ENCODE measurements at places on chromosomes 7 and 10. TPM values are rescaled to one million over a fixed set of nuclear protein-coding genes. Genes with fewer than 3 reads are reported as not detected.

DNA sequence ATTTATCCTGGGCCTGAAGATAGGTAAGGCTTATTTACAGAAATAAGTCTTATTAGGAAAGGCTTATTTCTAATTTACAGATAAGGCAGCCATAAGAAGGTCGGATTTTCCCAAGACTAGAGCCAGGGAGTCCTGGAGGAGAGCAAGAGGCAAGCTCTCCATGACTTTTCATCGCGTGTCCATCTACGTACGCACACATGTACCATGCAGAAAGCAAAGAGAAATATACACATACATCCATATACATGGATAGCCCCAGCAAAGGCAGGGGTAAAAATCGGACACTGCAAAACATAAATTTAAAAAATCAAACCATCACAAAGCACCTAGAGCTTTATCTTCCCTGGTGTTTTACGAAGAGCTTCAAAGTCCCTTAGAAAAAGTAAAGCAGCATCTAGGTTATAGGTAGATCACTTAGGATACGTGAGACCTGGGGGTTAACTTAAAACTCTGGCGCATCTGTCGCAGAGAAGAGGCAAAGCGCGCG is 25.8 kb upstream of the ZRANB1 start:
- no peak for DNase-seq

PTPRE gene
- total RNA-seq: 41.8 TPM

DNA sequence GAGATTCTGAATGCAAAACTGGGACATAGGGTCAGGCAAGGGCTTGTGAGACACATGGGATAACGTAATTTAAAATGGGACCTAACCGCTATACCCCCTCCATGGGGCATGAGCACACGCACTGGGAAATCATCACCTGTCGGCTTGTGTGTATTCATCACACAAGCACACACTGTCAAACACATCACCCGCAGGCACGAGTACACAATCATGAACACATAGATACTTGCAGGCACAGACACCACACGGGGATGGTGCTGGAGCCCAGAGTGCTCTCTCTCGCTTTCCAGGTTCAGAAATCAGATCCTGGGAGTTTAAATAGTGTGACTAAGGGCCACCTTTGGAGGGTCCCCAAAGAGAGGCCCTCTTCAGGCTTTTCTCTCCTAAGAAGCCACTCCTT is 19.6 kb upstream of the TLX1 start:
- DNase-seq: no peak

ADRA2A gene
- not detected for total RNA-seq

DNA sequence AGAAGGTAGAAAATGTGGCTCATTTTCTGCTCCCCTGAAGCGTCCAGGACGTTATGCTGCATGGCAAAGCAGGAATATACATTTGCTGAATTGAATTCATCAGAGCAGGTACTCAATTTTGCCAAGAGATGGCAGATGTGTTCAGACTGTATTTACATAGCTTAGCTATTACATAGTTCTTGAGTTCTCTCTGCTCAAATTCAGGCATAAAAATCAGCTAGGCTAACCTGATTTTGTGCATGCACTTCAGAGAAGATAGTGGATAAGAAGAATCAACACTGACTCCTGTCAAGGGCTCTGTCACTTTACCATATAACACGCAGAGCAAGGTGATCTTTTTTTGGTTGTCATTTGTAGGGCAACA is 209.2 kb upstream of the FAM3C start:
- no peak for DNase-seq

HMX3 gene
- total RNA-seq: not detected

GRCh38 chr10:33774857-33775256 is 440.4 kb upstream of the NRP1 start:
- no peak for DNase-seq

DNA sequence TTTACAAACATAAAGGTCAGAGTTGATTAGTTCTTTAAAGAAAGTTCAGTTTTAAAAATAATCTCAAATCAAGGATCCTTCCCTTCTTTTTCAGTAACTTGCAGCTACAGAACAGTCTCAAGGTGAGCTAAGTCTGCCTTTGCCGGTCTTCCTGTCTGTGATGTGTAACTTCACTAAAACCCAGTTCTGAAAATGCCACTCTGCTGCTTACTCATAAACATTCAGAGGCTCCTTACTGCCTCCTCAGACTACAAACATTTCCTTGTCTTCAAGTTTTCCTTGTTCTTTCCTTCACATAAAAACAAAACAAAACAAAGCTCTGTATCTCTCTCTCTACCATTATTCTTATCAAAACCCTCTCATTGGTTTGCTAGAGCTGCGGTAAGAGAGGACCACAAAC is 128.7 kb downstream of the ETV1 start:
- DNase-seq: no peak

COL28A1 gene
- total RNA-seq: not detected

DNA sequence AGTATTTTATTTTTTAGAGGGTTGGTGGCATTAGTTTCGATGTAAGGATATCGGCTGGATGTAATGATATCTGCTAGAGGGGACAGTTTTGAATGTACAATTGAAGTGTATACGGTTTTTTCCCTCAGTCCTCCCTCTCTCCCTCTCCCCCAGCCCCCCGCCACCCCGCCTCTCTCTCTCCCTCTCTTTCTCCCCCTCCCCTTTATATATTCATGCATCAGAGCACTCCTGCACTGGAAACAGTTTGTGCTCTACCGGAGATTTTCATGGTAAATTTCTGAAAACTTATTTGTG is 1.6 kb downstream of the GLCCI1 start:
- DNase-seq: no peak

IL2RA gene
- total RNA-seq: 1,254 TPM

DNA sequence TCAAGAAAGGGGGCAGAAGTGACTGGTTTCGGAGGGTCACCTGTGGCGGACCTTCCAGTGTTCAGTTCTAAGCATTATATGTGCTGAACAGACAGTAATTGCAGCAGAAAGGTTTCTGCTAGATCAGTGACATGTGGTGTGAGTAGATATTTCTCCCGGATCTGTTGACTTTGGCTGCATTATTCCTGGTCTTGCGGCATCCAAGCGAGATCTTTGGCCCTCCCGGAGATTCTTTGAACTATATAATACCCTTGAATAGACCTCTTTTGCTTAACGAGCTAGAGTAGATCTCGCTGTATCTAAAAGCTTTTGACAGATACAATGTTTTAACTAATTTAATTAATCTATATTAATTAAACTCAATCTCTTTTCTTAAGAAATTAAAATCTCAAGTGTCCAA is 99.8 kb downstream of the PTN start:
- no peak for DNase-seq

DNA sequence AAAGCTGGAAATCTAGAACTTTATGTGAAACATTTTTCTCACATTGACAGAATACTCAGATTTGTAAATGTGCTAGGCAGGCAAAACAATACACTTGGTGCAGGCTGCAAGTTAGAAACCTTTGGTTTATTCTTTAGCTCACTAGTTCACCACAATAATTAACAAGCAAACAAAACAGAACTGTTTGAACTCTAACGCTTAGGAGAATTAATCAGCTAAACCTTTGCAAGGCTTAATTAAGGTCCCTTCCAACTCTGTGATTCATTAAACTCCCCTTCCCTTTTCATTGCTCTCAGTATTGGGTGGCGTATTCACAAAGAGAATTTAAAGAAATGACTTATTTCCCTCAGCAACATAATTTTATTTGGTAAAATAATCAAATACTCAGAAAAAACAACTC is 99.0 kb downstream of the PON1 start:
- DNase-seq: no peak

DNA sequence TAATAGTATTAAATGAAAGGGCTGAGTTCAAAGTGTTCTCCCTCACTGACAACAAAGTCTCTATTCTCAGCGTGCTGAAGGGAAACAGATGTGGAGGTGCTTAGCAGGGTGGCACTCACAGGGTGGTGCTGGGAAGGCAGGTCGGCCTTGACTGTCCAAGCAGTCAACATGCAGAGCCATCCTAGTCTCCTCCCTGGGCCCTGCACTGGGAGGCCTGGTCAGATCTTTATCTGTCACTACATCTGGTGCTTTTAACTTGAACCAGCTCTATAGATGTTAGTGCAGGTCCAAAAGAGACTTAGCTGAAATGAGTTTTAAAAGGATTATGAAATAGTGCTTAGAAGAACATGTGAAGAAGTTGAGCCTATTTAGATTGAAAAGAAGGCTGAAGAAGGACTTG is 82.1 kb downstream of the AVL9 start:
- no peak for DNase-seq

- peak; percentile 72 for DNase-seq
Observed at GRCh38 chr7:100221231-100221718, 1.5 kb downstream of the PVRIG start.

DNA sequence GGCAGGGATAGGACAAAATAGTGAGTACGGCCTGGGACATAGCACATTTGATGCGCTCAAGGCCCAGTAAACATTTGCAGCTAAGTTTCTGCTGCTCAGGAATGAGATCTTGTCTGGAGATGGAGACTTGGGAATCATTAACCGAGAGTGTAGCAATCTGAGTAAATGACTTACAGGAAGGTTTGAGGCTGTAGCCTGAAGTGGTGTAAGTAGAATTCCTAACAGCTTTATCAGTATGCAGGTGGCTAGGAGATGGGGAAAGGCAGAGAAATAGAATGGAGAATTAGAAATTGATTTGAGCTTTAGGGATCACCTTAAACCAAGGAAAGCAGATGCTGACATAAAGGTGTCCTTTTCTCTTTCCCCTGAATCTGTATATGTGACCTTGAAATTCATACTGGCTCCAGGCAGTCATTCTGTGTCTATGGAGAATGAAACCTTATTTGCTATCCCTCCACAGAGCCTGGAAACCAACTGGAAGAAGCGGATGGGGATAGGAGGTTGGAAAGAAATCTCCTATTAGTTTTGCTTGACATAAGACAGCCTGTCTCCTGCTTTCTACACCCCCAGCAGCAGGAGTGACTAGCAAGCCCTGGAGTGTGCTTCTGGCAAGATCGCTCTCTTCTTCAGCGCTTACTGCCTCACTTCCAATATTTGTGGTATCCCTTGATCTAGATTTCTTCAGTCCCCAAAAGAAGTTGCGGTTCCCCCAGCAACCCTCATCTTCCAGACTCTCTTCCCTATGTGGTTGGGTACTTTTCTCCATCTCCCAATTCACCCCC is 6.4 kb upstream of the PON2 start:
- no peak for DNase-seq

FAM25G gene
- total RNA-seq: not detected

DNA sequence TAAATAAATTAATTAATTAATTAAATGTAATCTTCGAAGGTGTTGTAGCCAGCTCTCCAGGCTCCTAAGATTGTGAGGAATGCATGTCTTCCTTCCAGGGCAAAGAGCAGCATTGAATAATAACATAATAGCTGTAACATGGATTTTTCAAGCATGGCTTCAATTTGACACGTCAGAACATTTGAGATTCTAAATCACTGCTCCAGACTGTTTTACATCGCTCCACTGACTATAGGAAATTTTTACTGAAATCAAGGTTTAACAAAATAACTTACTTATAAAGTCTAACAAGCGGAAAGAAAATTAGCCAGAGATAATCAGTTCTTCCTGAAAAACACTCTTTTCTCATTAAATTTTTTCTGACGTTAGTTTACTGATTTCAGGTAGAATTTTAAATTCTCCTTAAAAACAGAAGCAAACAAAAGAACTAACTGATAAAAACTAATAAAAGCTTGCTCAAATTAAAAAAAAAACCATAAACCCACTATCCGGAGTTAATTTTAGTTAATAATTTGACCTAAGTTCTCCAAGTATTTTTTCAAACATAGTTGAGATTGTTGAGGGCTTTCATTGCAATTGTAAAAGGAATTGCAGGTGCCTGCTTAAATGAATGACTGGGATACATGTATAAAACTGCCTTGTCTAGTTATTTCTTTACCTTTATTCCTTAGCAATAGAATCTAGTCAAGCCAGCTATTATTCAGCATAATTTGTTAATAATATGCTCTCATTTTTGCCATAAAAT is 51.2 kb upstream of the SGCE start:
- no peak for DNase-seq

WEE2 gene
- 0.12 TPM for total RNA-seq

GRCh38 chr7:22193450-22193983 is 163.4 kb downstream of the RAPGEF5 start:
- no peak for DNase-seq

DNA sequence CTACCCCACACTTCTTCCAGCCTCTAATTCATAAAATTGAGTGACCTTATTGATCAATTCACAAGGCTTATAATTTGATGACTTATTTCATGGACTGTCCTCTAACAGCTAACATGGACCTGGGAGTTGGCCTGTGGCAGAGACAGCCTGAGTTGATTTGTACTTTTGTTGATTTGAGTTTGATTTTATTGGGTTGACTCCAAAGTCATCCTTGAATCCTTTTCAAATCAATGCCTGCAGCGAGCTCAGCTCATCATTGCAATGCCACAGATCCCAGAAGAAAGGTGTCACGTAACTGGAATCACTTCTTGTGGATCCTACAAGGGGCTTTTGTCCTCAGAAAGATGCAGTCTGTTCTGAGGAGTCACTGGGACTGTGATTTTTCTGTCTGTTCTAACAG is 138.0 kb downstream of the CAMK1D start:
- DNase-seq: no peak

DNA sequence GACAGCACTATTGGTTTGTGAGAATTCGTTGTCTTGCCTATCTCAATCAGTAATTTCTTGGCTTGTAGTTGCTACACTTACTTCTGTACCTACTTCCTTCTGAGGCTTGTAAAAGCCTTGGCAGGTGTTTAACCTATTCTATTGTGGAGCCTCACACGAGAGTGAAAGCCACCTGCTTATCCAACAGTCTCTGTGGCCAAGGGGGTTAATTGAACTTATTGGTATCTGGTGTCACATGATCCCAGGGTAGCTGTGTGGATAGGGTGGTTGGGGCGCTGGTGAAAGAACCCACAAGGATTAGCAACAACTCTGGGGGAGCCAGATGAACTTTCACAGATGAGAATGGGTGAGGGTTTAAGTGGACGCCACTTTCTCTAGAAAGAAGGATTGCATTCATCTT is 13.9 kb upstream of the ATP6V0E2 start:
- DNase-seq: no peak

DNA sequence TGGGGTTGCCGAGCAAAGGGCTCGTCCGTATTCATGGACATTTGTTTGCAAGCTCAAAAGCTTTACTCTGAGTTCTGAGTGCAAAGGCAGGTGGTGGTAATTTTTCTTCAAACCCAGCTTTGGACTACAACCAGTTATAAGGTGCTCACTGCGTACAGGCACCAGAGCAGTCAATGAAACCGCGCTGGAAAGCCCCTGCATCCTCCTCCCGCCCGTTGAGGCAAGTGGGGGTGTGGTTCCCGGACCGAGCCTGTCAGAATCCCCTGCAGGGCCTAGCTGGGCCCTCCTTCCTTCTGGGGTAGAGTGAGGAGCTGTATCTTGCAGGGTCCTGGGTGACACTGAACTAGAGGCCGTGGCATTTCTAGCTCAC is 22.3 kb downstream of the AMZ1 start:
- DNase-seq: peak; percentile 29

GRCh38 chr7:24781106-24781505 is 23.8 kb upstream of the GSDME start:
- DNase-seq: no peak

GRCh38 chr10:3812141-3812540 is 27.1 kb upstream of the KLF6 start:
- no peak for DNase-seq

GRCh38 chr7:115009736-115010440 is 88.0 kb downstream of the MDFIC start:
- no peak for DNase-seq

Data from activated T-helper 1 cell treated with anti-CD3 and anti-CD28 coated beads, Interleukin-12 subunit alpha, Interleukin-12 subunit beta, Interleukin-2, Interleukin-4 antibody, amounts not matched to agents 30 ng/mL and 10 ng/mL and 1 ng/mL, durations not matched to agents 14 hours and 24 hours and 36 hours (primary cell).